ENCODE measurements at places on chromosomes 3 and 15. TPM values are rescaled to one million over a fixed set of nuclear protein-coding genes. Genes with fewer than 3 reads are reported as not detected.

Gene STXBP5L
- 2.1 TPM for total RNA-seq

Gene GOLGA6L10
- total RNA-seq = 0.30 TPM

- peak; percentile 54 for DNase-seq
These were observed 1.2 kb downstream of the LARP6 start for GRCh38 chr15:70852501-70853317.

- DNase-seq = no peak
These were observed 890 bp upstream of the ADIPOQ start for GRCh38 chr3:186841620-186842019.

DNA sequence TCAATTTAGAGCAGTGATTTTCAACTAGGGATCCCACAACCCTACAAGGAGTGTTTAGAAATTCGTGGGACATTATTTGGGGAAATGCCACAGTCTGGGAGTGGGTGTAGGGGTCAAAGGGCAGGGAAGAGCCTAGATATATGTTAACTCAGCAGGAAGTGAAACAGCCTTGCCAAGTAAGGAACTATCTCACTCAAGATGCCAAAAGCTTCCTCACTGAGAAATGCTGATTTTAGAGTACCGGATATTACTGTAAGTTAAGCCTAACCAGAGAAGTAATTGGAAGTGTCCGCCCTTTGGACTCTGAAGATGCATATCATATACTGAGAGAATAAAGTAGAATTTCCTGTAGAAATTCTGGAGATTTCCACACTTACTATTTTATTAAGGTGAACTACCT lies 158.6 kb downstream of the BBX start:
- no peak for DNase-seq
